ENCODE measurements at places on chromosomes 16 and 17.

DNA sequence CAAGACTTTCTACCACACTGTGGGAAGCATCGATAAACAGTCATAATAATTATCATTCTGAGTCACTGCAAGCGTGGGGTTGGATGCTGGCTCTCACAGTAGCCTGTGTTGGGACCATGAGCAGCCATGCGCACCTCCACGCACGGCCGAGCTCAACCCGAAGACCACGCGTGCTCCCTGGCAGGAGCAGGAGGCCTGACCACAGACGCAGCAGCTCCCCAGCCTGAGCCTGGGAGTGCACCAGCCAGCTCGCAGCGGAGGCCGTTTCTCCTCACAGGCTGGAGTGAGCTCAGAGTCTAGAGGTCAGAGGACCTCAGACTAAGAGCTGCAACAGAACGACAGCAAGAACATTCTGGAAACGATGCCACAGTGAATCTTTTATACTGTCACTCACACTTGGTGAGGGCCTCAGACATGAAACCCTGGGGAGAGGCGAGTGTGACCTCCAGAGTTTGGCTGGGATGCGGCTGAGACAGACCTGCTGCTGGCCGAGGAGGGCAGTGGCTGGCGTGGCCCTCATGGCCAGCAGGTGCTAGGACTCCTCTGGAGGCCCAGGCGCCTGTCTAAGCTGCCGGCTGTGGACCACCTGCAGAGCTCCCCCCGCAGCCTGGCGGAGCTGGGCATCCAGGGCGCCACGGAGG is 6.0 kb downstream of the NDUFAF8 start:
- no peak for DNase-seq

DNA sequence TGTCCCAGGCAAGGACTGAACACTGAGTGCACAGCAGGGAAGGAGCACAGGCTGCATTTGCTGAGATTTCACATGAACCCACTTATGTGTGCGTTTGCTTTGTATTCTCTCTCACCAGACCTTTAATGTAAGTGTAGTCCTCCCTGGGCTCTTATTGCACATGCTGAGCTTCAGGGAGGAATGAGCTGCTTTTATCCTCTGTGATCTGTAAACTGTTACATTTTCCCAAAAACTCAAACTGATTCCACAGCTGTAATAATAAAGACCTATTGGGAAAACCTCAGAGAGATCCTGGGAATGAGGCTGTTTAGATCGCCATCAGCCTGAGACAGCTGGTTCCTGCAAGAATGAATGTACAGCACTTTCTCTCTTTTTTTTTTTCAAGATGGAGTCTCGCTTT is 53.6 kb upstream of the ADORA2B start:
- peak; percentile 24 for DNase-seq

DNA sequence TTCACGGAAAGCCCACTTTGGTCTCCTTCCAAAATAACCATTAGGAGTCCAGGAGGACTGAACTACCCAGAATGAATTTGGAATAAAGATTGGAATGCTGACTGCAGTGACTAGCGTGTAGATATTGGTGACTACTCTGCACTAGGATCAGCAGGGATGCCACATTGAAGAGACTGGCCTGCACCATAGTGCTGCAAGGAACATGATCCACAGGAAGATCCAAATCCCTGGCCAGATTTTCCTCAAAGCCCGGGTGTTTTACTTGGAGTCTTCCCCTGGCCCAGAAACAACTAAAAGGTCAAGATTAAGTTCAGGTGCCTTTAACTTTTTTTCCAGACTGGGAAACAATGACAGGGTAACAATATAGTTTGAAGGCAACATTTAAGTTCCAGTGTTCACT is 870.4 kb downstream of the CDH8 start:
- no peak for DNase-seq

DNA sequence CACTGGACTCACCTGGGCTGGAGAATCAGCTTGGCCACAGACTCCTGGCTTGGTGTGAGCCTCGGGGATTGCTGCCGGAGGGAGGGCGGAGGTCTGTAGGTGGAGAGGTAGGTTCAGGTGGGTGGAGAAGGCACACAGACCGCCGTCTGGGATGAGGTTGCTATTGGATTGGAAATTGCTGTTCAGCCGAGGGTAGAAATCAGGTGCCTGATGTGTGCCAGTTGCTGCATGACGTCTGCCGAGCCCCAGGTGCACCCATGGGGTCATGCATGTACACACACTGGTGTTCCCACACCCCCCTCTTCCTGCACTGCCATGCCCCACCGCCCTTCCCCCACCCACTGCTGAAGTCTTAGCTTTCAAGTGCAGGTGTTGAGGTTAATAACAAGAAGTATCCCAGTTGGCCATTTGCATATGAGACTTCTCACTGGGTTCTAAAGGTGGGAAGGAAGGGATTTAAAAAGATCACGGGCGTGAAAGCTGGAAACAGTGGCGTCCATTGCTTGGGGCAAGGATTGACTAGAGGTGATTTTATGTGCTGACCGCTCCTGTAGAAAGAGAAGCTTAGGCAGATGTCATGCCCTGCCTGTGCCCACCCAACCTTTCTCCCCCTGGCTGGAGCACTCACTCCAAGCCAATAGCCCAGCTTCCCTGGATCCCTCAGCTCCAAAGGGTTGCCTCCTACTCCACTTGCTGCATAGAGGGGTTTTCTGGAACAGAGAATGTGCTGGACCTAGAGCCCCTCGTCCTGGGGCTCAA is 193.6 kb downstream of the CCDC182 start:
- no peak for DNase-seq

DNA sequence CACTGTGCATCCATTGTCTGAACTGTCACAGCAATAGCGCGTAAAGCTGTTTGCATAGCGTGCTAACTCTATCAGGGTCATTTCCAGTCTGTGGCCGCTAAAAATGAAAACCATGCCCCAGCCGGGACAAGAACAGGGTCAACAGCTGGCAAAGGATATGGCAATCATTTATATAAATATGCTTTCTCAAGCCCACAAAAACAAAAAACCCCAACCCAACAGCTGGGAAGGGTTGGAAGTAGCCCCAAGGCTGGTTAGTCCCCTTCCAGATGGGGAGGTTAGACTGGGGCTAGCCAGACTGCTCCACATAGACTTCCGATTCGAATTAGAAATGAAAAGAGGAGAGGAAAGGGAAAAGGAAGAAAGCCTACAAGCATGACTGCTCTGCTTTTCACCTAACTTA is 203.3 kb upstream of the TBX2 start:
- no peak for DNase-seq

GRCh38 chr16:88836791-88837190 is 20.0 kb downstream of the GALNS start:
- no peak for DNase-seq

GRCh38 chr17:76272541-76273444 is 7.6 kb downstream of the UBALD2 start:
- DNase-seq, result no peak

All from astrocyte of the spinal cord (primary cell).